ENCODE measurements at places on chromosomes 3 and 15. TPM values are rescaled to one million over a fixed set of nuclear protein-coding genes. Genes with fewer than 3 reads are reported as not detected.

APOD gene
- not detected for total RNA-seq

EFHB gene
- 8.7 TPM for total RNA-seq

DLG1 gene
- total RNA-seq: 197 TPM

DLEC1 gene
- not detected for total RNA-seq

- no peak for DNase-seq
These were observed 849 bp downstream of the RRP9 start for GRCh38 chr3:51940648-51941462.

DNA sequence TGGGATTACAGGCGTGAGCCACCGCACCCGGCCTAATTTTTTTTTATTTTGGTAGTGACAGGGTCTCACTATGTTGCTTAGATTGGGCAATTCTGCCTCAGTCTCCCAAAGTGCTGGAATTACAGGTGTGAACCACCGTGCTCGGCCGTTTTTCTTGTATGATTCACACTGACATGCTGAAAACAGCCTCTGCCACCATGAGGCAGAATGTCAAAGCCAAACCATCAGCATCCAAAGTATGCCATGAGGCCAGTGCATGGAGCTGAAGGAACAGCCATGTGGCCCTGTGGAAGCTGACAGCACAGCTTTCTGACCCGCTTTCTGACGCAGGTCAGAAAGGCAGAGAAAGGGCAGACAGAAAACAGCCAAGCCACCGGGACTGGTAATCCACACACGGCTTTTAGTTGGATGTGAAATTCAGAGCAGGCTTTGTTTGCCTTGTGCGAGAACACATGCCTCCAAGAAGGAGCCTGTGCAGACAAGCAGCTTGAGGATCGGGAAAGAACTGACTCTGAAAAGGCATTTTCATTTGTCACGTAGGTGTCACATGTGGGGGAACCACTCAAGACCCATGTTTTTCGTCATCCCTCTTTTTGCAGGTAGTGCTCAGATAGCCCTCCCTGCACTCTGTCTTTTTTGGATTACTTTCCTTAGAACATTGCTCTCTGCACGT, 25.1 kb downstream of the XYLB start:
- no peak for DNase-seq

DNA sequence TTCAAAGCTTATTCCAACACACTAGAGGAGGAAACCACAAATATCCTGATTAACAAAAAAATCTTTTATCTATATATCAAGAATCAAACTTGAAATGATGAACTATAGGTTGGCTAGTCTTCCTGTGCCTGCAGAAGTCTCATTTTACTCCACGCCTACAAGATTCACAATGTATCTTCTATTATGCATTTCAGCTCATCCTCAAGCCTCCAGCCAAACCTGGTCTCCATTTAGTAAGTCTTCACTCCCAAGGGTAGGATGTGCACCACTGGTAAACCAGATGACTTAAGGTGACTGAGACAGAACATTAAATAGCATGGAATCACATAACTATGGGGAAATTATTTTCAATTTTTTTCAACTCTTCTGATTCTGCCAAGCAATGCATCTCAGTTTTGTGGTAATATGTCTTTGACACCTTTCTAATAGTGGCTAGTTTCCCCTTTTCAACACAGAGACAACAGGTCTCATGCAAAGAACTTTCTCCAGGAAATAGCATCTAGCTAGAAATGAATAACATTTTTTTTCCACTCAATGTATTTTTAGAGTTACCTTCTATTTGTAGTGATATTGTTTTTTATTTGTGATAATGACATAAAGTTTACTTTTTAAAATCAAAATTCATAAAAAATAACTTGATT, 166.9 kb downstream of the TNIK start:
- no peak for DNase-seq

DNA sequence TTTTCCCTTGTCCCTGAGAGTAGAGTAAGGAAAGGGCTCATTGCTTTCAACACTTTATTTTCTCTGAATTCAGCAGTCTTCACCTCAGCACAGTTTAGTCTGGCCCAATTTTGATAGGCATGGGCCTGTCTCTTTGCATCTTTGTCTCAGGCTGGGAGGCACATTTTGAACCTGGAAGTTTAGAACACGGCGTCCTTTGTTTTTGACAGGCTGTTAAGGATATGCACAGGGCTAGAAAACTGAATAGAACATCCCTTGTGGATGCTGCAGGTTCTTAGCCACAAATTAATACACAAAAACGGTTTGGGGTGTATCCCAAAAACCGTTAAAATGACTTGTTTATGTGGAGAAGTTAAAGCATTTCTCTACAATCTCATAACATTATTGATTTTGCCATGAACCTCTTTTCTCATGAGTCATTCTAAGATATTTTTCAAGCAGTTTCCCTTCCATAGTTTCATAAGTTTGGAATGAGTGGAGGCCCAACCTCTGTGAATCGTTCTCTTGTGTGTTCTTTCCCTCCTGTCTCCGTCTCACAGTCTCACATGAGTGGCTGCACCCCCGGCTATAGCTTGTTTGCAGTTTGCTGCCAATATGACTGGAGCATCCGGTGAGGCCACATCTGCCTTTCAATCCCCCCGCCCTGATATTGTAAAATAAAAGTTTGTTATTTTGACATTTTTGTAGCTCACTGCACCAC, 192.9 kb upstream of the EIF1B start:
- DNase-seq: peak; percentile 58

- DNase-seq: no peak
These were observed 126.4 kb downstream of the CHDH start for GRCh38 chr3:53719796-53720195.

GRCh38 chr3:128863560-128863959, 15.9 kb upstream of the ACAD9 start:
- no peak for DNase-seq

GRCh38 chr15:63212050-63213004, 22.9 kb downstream of the RAB8B start:
- no peak for DNase-seq

GRCh38 chr3:40456940-40457823, at the start of gene RPL14:
RPL14 (plus strand) TSS chr3:40457339; CDS start chr3:40457472, 133 bp downstream.
- peak; percentile 92 for DNase-seq

Measured in renal cortical epithelial cell (primary cell).